ENCODE measurements at places on chromosomes 1 and 21.

- no peak for DNase-seq
Observed at GRCh38 chr1:85396194-85396593, 68.8 kb downstream of the DDAH1 start.

DNA sequence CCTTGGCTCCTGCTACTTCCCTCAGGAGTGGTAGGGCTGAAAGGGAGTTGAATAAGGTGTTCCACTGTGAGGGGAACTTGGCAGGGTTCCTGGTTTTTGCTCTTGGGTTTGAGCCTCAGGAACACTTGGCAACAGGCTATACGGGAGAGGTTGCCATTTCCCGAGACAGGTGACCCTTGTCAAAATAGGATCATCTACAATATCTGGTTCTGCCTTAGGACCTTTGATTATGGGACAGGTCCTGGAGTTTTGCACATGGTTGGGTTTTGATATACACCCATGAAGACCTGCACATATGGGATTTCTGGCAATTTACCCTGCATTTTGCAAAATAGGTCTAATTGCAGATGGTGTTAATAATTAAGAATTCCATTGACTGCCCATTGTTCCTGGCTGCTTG, 31.1 kb downstream of the YY1AP1 start:
- DNase-seq = no peak

DNA sequence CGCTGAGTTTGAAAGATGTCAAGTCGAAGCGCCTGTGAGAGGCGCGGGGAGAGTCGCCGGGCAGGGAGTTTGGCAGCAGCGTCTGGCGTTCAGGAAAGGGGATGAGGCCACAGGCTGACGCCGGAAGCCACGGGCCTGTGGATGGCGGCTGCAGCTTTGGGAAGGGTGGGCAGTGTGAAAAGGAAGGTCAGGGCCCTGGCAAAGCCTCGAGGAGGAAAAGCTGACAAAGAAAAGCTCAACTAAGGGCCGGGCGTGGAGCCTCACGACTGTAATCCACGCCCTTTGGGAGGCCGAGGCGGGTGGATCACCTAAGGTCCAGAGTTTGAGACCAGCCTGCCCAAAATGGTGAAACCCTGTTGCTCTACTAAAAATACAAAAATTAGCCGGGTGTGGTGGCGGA, 25.2 kb upstream of the COX20 start:
- DNase-seq = no peak

DNA sequence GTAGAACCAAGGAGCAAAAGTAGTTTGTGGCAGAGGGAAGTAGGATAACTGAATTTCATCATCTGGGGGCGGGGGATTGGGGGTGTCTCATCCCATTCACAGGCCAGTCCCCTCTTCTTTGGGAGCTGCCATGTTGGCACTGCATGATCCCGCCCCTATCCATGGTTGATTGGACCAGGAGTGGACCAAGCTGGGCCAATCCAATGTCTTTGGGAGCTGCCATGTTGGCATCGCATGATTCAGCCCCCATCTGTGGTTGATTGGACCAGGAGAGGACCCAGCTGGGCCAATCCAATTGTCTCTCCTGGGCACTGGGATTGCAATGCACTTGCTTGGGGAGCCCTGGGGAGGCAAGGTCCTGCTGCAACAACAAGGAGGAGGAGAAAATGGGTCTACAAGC, 12.3 kb upstream of the ALPL start:
- no peak for DNase-seq

DNA sequence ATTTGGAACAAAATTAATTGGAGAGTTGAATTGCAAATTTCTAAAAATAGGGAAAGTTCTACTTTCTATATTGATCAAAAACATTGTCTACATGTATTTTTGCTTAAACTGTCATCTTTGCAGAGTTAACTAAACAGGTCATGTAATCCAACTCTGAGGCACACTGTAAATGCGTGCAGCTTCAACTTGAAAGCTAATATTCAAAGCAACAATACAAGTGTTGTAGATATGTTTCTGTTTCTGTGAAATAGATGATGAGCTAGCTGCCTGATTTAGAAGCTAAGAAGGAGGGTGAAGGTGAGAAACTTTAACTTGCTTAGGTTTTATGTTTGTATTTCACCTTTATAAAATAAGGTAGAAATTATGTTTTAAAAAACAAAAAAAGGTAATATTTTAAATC, 77.2 kb downstream of the IVNS1ABP start:
- no peak for DNase-seq

DNA sequence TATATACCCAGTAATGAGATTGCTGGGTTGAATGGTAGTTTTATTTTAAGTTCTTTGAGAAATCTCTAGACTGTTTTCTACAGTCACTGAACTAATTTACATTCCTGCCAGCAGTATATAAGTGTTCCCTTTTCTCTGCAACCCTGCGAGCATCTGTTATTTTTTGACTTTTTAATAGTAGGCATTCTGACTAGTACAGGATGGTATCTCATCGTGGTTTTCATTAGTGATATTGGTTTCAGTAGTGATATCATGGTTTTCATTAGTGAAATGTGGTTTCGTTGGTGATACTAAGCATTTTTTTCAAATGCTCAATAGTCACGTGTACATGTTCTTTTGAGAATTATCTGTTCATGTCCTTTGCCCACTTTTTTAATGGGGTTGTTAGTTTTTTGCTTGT, 316.8 kb downstream of the PTBP2 start:
- no peak for DNase-seq

GRCh38 chr1:248793592-248793991, 32.1 kb downstream of the SH3BP5L start:
- DNase-seq = no peak

- no peak for DNase-seq
Observed at GRCh38 chr1:76500116-76500515, 367.2 kb upstream of the ST6GALNAC5 start.

DNA sequence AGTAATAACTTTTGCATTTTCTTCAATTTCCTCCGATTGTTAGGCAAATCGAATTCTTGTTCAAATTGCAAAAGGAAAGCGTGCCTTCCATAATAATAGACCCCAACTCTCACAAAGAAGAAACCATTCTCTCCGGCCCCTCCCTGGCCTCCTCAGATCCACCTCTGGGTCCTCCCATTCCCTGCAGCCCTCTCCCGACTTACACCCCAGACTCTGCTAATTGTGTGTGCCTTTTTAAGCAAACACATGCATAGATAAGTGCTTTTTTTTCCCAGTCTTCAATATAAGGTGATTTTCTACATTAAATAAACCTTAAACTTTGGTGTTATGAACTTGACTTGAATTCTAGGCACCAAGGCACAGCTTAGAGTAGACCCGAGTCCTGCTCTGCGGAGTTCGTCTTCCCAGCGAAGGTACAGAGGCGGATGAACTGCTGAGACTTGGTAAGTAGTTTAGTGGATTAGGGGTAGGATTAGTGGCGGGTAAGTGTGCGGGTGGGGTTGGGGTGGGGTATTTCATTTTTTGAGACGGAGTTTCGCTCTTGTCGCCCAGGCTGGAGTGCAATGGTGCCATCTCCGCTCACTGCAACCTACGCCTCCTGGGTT, 1.5 kb downstream of the L1TD1 start:
- DNase-seq = no peak

- no peak for DNase-seq
Observed at GRCh38 chr1:24297187-24297851, 21.8 kb upstream of the GRHL3 start.

GRCh38 chr1:83615370-83615769, 383.6 kb downstream of the TTLL7 start:
- no peak for DNase-seq

- no peak for DNase-seq
Observed at GRCh38 chr1:221164029-221164428, 284.8 kb downstream of the HLX start.

GRCh38 chr1:6294890-6295556, 34.1 kb upstream of the GPR153 start:
- no peak for DNase-seq

- DNase-seq = no peak
Observed at GRCh38 chr1:66220477-66220876, 313.5 kb upstream of the SGIP1 start.

DNA sequence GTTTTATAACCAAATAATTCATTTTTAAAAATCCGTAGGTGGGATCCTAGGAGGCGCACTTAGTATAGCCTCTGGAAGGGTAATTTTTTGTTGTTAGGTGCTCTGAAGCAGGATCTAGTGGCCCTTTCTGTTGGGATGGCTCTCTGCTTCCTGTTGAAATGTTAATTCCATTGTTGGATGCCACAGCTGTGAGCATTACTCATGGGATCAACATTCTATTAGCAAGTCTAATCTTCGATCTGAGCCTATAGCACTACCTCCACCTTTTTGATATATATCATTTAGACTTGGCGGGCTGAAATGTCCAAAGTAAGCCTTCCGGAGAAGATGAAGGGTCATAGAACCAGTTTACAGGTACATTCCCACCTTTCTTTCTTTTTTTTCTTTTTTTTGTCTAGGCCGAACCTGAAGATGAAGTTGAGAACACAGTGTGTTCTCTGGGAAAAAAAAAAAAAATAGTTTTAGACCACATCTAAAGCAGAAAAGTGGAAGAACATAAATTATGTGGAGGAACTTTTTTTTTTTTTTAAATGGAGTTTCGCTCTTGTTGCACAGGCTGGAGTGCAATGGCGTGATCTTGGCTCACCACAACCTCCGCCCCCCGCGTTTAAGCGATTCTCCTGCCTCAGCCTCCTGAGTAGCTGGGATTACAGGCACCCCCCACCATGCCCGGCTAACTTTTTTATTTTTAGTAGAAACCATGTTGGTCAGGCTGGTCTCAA, 1.4 kb downstream of the CXADR start:
- no peak for DNase-seq

GRCh38 chr1:173208146-173208545, 1.0 kb upstream of the TNFSF4 start:
- DNase-seq = no peak

DNA sequence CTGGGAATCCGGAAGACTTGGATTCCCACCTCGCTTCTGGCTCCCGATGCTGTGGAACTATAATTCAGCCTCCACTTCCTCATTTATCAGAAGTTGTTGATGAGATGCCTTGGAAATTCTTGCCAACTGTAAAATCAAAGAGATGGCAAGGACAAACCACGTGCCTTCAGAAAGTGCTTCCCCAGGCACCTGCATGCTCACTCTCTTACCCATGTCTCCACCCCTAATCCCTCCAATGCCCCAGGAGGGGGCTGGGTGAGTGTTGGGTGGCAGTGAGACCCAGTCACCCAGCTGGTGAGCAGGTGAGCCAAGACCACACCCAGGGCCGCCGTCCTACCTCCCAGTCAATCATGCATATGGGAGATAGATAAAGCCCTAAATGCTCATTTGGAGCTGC, 160.8 kb downstream of the PSMG1 start:
- no peak for DNase-seq

GRCh38 chr1:46041551-46041950, 90.9 kb downstream of the PIK3R3 start:
- DNase-seq = no peak

- DNase-seq = no peak
Observed at GRCh38 chr1:16298653-16299052, 53.6 kb downstream of the FBXO42 start.

DNA sequence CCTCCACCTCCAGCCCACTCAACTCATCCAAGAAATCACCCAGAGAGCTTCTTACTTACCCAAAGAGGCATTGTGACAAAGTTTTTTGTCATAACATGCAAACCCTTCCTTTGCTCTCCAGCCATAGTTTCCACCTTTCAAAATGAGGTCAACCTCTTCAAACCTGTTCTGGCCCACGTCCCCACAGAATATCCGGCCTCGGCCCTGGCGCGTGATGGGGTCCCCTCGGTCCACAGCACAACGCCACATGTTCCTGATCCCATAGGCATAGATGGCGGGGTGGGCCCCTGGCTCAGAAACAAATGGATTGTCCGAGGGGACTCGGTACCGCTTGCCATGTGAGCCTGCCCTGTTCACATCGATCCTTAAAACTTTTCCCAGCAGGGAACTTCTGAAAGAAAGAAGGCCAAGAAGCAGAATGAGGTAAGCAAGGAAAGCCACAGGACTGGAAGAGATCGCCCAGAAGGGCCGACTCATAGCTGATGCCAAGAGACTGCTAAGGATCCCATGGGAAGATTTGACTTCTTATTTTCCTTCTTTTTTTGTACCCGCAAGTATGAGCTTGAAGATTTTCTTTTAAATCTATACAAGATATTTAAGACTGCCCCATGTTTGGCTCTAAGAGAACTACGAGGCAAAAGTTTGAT, 7.8 kb downstream of the HHIPL2 start:
- no peak for DNase-seq

DNA sequence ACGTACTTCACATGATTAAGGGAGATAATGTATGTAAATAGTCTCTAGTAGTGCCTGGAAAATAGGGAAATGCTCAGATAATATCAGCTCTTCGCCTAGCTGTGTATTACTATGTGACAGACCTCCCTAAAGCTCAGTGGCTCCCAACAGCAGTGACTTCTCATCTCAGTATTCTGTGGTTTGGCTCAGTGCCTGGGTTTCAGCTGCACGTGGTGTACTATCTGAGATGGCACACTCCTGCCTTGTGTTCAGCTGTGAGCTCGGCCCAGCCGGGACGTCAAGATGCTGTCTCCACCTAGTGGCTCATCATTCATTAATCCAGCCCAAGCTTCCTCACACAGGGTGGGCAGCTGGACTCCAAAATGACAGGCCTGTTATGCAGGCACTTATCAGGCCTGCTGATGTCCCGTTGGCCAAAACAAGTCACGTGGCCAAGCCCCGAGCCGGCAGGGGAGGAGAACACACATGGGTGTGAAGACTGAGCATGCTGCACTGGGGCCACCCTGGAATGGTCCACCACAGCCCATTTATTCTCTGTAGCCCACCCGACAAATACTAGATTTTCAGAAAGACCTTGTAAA, 17.8 kb downstream of the SLFNL1 start:
- DNase-seq = peak; percentile 86

GRCh38 chr1:153357853-153358690, at the start of gene S100A9:
S100A9 (plus strand) TSS chr1:153357854; CDS start chr1:153358284, 430 bp downstream.
- no peak for DNase-seq

DNA sequence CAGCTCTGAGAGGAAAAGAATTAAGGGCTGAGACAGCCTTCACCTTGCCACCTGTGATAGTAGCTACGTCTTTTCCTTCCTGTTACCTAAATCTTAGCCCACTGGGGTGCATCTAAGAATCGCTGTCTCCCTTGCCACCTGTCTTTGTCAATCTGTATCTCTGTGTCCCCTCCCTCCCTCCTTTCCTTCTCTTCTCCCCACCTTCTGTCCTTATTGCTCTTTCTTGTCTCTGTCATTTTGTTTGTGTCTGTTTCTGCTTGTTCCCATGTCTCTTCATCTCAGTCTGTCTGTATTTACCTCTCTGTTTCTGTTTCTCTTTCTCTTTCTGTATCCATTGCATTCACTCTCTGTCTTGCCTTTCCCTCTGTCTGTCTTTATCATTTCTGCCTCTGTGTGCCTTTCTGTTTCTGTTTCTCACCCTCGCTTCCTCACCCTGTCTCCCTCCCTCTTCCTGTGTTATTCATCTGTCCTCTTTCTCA, 30.2 kb downstream of the SLC22A15 start:
- DNase-seq = no peak

GRCh38 chr21:39373634-39374033, 24.7 kb upstream of the HMGN1 start:
- no peak for DNase-seq

- DNase-seq = no peak
Observed at GRCh38 chr1:33524586-33524985, 52.1 kb downstream of the ZSCAN20 start.

GRCh38 chr1:145997016-145997717, 788 bp upstream of the TXNIP start:
- no peak for DNase-seq
